ENCODE measurements at places on chromosomes 4 and X.

GRCh38 chr4:185859111-185859510, 47.1 kb upstream of the SORBS2 start:
- no peak for DNase-seq

GRCh38 chr4:159229164-159229563, 126.3 kb downstream of the RAPGEF2 start:
- no peak for DNase-seq

DNA sequence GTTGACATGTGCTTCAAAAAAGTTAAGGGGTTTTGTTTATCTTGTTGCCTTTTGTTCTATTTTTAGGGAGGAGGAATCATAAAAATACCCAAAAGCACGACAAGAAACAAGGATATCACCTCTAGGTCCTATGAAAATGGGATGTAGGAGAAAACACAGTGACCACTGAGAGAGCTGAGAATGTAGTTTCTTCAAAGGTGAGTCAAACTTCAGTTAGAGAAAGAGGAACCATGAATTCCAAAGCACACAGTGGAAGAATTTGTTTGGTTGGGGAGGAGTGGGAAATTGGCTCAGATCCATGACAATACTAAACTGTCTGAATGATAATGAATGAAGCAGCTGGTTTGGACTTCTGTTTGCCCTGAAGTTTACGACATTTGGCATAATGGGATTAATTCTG, 19.1 kb upstream of the FRYL start:
- DNase-seq = no peak

DNA sequence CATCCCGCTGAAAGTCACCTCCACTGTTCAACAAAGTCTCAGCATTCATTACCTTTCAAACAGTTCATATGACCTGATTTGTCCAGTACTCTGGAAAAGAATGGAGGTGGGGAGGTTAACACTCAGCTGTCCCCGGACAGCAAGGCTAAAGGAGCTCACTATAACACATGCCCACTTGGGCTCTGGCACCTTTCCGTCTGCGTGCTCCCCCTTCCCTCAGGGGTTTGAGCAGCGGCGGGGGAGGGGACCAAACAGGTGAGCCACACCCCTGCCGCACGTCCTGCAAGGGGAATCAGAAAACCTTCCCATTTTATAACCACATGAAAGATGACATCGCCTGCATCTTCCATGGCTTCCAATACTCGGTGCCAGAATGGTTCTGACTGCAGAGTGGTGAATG, 39.9 kb upstream of the NFXL1 start:
- DNase-seq = no peak

DNA sequence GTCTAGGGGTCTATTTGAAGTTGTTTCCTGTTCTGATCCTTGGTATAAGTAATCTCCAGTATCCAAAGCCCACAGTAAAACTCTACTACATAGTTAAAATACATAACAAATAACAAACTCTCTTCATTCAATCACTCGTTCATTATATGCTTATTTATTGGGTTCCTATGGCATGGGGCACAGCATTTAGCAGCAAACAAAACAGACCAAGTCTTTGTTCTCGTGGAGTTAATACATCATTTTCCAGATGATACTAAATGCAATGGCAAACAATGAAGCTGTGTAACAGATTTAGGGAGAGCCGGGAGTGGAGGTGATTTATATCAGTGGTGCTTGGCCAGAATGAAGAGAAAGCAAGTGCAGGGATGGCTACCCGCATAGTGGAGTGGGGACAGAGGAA, 36.6 kb upstream of the SPARCL1 start:
- no peak for DNase-seq

- DNase-seq = no peak
Observed at GRCh38 chr4:101288365-101289145, 58.8 kb downstream of the PPP3CA start.

DNA sequence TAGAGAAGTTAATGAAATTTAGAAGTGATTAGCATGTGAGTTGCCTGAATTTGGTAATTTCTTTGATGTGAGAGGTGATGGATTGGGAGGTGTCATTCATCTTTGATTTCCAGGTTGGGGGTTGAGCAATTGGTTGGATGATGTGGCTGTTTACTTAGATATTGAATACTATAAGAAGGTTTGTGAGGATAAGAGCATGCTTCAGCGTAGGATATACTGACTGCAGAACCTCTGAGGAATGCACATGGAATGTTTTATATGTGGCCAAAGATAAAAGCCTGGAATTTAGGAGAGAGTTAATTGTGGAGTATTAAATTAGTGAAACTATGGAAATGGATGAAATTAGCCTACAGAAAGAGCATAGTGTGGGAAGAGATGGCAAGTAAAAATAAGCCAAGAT, 165.4 kb upstream of the MAD2L1 start:
- no peak for DNase-seq

DNA sequence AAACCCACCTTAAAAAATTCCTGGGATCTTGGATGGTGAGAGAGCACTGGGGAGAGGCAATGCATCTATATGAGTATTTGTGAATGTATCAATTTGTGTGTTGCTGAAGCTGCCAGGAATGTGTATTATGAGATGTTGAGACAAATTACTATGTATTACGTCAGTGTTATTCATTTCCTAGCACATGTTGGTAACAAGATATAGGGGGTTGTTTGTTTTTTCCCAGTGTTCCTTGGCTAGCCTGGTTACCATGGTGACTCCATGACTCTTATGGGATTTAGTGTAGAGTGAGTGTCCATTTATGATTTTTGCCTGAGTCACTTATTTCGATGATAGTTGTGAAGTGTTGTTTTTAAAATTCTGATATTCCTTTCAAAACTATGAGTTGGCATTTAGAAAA, 65.6 kb downstream of the RAB40A start:
- no peak for DNase-seq

- DNase-seq = no peak
Observed at GRCh38 chrX:46140272-46140671, 404.9 kb downstream of the ZNF674 start.

DNA sequence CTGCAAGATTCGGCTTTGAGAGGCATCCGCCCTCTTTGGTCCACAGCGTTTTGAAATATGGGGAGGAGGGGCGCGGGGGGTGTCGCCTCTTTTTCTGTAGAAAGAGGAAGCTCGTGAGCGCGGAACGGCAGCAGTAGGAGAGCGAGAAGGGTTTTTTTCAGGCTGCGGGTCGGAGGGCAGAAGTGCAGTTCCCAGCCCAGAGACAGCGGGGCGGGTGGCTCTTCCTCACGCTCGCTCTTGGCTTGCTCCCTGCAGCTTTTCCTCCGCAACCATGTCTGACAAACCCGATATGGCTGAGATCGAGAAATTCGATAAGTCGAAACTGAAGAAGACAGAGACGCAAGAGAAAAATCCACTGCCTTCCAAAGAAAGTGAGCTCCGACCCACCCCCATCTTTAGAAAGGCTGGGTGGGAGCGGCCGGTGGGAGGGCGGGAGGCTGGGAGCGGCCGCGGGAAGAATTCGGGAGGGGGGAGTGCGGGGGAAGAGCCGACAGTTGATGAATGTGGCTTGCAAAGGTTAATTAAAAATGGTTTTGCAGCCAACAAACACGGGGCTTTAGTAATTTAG, 1.2 kb downstream of the TMSB4X start:
- peak; percentile 54 for DNase-seq

DNA sequence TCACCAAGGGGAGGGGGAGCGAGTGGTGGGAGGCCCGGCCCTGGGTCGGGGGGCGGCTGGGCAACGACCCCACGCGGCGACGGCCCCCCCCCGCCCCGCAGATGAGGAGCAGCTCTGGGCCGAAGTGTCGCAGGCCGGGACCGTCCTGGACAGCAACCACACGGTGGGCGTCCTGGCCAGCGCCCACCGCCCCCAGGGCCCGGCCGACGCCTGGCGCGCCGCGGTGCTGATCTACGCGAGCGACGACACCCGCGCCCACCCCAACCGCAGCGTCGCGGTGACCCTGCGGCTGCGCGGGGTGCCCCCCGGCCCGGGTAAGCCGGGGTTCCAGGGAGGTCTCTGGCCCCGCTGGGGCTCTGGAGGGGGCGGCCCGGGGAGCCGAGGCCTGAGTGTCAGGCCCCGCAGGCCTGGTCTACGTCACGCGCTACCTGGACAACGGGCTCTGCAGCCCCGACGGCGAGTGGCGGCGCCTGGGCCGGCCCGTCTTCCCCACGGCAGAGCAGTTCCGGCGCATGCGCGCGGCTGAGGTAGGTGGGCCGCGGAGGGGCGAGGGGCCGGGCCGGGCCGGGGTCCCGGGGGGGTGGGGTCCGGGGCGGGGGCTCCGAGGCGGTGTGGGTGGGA, 8.7 kb upstream of the FGFRL1 start:
- DNase-seq = no peak

- no peak for DNase-seq
Observed at GRCh38 chr4:81378386-81378785, 93.3 kb downstream of the RASGEF1B start.

DNA sequence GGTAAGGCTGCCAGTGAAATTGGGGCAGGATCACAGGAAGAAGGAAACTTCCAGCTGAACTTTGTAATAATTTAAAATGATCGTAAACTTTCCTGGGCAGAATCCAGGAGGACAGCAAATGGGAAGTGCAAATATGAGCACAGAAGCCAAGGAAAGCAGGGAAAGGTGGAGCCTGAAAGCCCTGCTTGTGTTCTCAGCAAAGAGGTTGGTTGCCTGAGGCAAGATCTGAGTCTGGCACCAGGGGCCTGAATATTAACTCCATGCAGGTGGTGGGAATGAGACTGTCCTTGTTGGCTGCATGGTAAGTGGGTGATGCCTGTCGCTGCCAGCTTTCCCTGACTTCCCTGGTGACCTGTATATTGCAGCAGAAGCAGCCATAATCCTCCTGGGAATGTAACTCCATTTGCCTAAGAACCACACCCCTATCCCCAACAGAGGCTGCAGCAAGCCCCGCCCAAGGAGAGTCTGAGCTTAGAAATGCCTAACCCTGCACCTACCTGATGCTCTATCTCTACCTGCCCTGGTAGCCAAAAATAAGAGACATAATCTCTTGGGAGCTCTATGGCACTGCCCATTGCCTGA, 132.0 kb upstream of the HDX start:
- no peak for DNase-seq

DNA sequence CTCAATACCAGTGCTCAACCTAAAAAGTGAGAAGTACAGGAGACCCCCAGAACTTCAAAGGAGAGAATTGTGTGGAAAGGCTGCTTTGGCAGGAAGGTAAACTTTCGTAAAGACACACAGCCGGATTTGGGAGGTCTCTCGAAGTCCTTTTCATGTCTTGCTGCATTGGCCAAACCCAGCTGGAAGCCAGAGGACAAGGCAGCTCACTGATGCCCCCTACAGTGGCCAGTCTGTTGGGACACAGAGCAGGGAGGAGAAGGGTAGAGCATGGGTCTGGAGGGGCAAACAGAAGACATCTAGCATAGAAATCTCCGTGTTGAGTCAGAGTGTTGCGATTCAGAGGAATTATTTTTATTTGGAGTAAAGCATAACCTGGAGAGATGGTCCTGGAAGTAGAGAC, 198.9 kb downstream of the ANK2 start:
- DNase-seq = no peak

GRCh38 chr4:32243926-32244325, 1523.8 kb downstream of the PCDH7 start:
- DNase-seq = no peak

GRCh38 chr4:1080432-1080831, 32.9 kb downstream of the RNF212 start:
- peak; percentile 16 for DNase-seq

DNA sequence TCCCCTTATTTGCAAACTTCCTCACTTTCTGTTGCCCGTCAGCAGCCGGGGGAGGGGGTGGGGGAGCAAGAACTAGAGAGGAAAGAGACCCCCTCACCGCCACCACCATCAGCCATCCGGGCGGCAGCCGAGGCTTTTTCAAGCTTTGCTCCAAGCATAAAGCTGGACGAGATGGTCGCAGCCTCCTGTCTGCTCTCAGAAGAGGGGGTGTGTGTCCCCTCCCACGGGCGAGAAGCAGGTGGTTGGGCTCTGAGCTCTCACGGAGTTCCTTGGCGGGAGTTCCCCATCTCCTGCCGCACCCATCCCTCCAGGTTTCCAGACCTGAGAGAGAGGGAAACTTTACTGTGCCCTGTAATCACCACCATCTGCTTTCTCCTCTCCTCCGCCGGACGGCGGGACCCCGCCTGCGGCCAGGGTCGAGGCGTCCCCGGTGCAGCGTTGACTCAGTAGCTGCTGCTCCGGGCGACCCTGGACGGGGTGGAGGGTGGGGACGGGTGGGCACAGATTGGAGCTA, 4.7 kb upstream of the ARX start:
- no peak for DNase-seq

DNA sequence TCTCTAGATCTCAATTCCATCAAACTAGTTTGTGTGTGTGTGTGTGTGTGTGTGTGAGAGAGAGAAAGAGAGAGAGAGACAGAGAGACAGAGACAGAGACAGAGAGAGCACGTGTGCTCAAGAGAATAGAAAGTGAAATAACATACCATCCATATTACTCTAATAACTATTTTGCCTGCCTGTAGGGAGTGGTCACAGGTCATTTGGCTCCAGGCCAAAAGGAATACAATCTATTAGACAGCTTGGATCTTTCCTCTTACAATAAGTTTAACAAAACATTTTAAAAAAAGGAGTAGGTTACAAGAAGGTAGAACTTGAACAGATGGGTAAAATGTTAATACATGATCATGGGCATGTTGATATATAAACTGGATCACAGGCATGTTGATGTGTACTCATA, 76.2 kb downstream of the COL4A6 start:
- no peak for DNase-seq

DNA sequence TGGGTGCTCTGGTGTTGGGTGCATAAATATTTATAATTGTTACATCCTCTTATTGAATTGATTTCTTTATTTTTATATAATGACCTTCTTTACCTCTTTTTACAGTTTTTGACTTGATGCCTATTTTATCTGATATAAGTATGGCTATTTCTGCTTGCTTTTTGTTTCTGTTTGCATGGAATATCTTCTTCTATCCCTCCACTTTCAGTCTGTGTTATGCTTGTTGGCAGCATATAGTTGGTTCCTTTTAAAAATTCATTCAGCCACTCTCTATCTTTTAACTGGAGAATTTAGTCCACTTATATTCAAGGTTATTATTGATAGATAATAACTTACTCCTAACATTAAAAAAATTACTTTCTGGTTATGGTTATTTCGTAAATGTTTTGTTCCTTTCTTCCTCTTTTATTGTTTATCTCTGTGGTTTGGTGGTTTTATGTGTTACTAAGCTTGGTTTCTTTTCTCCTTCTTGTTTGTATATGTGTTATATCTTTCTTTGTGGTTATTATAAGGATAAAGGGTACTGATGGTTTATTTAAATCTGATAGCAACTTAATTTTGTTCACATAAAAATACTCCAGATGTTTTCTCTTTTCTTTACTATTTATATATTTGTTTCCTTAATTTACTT, 69.5 kb downstream of the IL15 start:
- no peak for DNase-seq

- no peak for DNase-seq
Observed at GRCh38 chr4:176478076-176478475, 158.3 kb downstream of the SPCS3 start.

DNA sequence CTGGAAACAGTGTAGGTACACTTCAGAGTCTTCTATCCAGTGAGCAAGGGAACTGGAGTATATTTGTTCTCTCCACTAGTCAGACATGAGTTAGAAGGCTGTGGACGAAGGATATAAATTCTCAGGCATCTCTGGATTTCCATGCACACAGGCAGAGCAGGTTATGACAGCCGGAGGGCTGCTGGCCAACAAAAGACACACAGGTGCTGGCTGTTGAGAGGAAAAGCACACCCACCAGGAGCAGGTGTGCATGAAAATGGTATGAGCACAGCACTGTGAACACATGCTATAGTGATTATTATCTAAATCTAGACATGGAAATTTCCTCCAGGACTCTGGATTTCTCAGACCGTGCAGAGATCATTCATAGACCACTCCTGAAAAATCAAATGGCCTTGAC, 444.7 kb upstream of the RPS6KA3 start:
- no peak for DNase-seq

GRCh38 chr4:41559940-41560516, 22.1 kb downstream of the LIMCH1 start:
- DNase-seq = no peak

- DNase-seq = no peak
Observed at GRCh38 chr4:67019686-67020437, 525.4 kb downstream of the CENPC start.

All from right lobe of liver (tissue), 6 donors.